ENCODE measurements at places on chromosomes 1 and 21. TPM values are rescaled to one million over a fixed set of nuclear protein-coding genes. Genes with fewer than 3 reads are reported as not detected.

GRCh38 chr1:41810446-41810845, 108.3 kb downstream of the HIVEP3 start:
- no peak for DNase-seq

Gene DCST2
- 1.5 TPM for total RNA-seq

DNA sequence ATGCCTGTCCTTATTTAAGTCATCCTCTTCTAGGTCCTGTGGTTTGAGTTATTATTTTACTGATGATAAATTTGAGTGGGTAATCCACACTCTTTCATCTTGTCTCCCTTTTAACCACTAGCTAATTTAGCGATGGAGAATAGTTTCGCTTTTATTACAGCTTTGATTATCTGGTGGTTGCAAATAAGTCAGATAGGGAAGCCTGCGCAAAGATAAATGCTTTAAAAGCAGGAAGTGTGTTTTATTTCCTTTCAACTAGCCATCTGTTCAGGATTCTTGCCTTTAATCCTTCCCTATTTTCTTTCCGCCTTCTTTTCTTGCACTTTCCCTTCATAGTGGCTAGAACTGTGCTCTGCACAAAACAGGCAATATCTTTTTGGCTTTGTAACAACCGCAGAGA, 129.0 kb downstream of the TGFB2 start:
- no peak for DNase-seq

DNA sequence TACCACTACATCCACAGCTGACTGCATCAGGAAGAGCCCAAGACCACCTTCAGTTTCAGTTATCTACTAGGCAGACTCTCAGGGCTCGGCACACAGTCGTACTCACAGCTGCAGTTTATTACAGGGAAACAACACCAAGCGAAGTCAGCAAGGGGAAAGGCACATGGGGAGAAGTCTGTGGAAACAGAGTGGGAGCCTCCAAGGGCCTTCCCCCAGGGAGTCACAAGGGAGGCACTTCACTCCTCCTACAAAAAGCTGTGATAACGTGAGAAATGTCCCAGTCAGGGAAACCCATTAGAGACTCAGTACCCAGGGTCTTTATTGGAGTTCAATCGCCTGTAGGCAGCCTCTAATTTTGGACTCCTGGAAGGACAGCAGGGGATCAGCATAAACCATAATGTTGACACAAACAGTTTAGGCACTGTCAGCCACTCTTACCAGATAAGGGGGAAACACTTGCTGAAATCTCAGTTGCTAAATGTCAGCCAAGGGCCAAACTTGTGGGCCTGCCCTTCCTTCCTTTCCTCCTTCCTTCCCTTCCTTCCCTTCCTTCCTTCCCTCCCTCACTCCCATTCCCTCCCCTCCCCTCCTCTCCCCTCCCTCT, 444.0 kb downstream of the SMYD3 start:
- DNase-seq: no peak

GRCh38 chr1:24102961-24103360, 9.0 kb downstream of the MYOM3 start:
- no peak for DNase-seq

GRCh38 chr1:7406641-7407543, 364.2 kb upstream of the VAMP3 start:
- DNase-seq: peak; percentile 27

GRCh38 chr1:173017792-173018191, 32.9 kb downstream of the TNFSF18 start:
- DNase-seq: no peak

Gene VTCN1
- not detected for total RNA-seq

- no peak for DNase-seq
Measured at GRCh38 chr1:200510228-200510623, 100.4 kb upstream of the ZNF281 start.

GRCh38 chr1:205930799-205931281, 12.4 kb downstream of the SLC26A9 start:
- DNase-seq: no peak

GRCh38 chr1:184197831-184198230, 146.3 kb downstream of the TSEN15 start:
- no peak for DNase-seq

DNA sequence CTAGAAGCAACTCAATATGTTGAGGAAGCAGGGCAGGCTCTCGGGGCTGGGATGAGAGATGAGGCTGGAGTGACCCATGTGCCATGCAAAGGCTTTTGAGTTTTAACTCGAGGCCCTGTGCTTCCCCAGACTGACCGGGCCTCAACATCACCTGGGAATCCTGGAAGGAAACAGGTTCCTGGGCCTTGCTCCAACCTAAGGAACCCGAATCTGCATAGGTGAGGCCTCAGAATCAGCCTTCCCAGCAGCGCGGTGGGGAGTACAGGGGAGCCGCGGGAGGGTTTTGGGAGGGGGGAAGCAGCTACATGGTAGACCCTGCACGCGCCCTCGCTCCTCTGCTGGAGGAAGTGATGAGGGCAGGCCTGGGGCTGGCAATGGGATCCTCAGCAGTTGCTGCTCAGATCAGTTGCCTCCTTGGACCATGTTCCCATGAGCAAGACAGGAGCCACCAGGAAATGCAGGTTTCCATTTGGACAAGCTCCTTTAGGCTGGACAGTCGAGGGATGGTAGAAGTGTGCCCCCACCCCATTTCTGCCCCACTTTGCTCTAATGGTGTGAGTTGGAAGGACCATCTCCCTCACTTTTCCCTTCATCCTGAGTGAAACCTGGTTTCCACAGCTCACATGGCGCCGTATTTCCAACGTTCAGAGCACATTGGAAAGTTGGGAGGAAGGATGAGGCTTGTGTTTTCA, 4.5 kb upstream of the KIAA1614 start:
- no peak for DNase-seq

Gene LRRN2
- total RNA-seq: 3.2 TPM

- DNase-seq: no peak
Measured at GRCh38 chr1:61247881-61248752, 165.8 kb downstream of the NFIA start.

- no peak for DNase-seq
Measured at GRCh38 chr1:27049607-27050006, 37.0 kb upstream of the TENT5B start.

Gene TRIM63
- total RNA-seq: 0.46 TPM

Gene DIRAS3
- total RNA-seq: 1.4 TPM

GRCh38 chr1:76086109-76086508, 11.6 kb downstream of the ST6GALNAC3 start:
- DNase-seq: no peak

Gene CAMSAP2
- 34.8 TPM for total RNA-seq

DNA sequence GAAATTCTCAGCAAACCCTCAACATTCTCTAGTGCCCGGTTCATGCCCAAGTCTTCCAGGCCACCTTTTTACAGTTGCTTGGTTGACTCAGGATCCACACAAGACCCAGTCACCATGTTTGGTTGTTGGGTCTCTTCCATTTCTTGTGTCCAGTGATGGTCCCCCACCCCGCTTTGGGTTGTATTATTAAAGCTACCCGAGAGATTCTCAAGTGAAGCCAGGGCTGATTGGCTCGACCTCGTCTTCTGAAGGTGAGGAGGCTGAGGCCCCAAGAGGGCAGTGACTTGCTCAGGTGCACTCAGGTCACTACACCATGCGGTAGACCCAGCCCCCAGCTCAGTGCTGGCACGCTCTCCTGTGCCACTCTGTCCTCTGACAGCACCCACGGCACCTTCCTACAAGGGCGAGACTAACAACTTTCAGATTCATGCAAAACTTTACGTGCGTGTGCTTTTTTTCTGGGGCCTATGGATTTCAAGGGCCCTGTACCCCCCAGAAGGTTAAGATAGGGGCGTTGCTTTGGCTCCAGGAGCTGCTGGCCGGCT, 50.3 kb downstream of the CAPN9 start:
- DNase-seq: no peak

DNA sequence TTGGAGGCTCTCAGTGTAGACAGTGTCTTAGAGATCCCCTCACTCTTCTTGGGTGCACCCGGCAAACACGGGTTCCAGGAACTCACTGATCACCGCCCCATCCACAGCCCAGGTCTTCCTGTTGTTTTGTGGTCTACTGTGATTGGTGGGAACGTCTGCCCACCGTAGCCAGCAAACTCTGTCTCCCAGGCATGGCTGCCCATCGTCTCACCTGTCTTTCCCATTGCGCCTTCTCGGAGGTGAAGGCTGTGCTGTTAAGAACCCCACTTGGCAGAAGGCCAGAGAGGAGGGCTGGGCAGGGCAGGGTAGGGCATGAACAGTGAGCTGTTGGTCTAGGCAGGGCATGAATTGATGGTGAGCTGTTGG, 14.1 kb upstream of the KCNA2 start:
- no peak for DNase-seq
